Stimulated activated CD4-positive, alpha-beta T cell treated with anti-CD3 and anti-CD28 coated beads, Interleukin-2, amount 100 ng/mL, for 4 hours (primary cell): ENCODE measurements at places on chromosomes 13 and 19.
A peak's percentile ranks its signal among the peaks of the same experiment; 100 is the strongest.

DNA sequence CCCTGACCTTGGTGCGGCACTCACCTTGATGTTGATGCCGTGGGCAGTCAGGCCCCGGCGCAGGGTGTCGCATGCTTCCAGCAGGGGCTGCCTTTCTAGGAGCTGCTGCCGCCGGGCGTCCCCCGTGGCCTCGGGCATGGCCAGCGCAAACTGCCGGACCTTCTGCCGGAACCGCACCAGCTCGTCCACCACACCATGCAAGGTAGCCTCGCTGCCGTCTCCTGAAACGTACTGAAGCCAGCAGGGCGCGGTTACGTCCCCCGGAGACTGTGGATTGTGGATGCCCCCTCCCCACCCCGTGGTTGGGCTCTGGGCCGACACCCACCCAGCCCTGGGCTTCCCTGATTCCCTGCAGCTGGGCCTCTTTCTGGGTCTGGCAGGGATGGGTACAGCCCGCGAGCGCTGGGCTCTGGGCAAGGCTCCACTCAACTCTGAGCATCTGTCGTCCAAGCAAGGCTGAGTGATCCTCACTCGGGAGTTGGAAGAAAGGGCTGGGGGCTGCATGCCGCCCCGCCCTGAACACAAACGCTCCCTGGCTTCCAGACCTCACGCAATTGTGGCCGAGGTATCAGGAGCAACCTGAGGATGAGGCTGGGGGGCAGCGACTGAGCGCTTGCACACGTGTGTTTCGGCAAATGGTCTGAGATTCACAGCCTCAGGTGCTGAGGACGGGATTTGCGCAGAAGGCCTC lies 27.1 kb downstream of the NAXD start:
- DNase-seq, result no peak

GRCh38 chr19:20397292-20397691 lies 168.3 kb downstream of the ZNF737 start:
- DNase-seq, result no peak

DNA sequence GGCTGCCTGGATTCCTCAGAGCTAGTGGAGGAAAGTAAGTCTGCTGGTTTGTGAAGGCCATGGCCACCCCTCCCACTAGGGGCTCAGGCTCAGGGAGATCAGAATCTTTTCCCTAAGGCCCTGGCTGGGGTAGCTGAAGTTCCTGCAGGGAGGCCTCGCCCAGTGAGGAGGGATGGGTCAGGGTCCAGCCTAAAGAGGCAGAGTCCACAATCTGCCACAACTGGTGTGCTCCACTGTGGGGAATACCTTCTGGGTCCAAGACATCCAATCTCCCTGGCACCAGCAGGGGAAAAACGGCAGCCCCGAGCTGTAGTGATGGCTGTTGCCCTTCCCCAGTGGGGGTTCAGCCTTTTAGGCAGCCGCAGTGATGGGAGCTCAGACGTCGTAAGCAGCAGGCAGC lies 23.2 kb downstream of the IGFL3 start:
- DNase-seq, result no peak

DNA sequence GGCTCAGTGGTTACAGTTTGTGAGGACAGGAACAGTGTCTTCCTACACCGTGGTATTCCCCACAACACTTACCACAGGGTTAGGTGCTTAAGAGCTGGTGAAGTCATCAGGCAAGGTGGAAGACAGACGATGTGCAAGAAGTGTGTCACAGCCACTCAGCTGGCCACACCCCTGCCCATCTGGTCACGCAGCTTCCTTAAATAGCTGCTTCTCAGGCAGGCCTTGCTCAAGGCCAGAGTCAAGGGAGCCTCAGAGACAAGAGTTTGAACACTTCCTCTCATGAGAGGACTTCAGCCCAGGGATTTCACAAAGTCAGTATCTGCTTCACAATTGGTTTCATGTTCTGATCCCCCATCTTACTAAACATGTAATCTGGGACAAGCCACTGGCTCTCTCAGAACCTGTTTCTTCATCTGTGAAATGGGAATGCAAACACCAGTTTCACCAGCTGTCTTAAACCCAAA lies 80.3 kb upstream of the FRY start:
- DNase-seq, result no peak

DNA sequence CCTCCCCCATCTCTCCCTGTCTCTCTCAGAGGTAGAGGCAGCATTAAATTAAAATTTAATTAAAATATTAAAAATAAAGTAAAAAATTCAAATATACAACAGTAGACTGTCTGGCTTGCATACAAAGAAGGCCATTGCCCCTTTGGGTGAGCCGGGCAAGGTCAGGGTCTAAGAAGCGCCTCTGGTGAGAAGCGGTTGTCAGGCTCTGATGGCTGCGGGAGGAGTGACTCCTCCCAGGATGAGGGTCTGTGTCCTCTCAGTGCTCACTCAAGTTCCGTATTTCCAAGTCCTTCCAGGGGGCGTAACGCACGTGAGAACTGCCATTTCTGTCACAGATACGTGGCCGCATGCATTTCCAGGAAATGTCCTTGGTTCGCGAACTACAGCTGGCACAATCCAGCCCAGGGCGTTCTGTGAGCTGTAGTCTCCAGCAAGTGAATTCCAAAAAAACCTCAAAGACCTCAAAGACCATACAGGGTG lies 737 bp upstream of the ZNF181 start:
- no peak for DNase-seq

DNA sequence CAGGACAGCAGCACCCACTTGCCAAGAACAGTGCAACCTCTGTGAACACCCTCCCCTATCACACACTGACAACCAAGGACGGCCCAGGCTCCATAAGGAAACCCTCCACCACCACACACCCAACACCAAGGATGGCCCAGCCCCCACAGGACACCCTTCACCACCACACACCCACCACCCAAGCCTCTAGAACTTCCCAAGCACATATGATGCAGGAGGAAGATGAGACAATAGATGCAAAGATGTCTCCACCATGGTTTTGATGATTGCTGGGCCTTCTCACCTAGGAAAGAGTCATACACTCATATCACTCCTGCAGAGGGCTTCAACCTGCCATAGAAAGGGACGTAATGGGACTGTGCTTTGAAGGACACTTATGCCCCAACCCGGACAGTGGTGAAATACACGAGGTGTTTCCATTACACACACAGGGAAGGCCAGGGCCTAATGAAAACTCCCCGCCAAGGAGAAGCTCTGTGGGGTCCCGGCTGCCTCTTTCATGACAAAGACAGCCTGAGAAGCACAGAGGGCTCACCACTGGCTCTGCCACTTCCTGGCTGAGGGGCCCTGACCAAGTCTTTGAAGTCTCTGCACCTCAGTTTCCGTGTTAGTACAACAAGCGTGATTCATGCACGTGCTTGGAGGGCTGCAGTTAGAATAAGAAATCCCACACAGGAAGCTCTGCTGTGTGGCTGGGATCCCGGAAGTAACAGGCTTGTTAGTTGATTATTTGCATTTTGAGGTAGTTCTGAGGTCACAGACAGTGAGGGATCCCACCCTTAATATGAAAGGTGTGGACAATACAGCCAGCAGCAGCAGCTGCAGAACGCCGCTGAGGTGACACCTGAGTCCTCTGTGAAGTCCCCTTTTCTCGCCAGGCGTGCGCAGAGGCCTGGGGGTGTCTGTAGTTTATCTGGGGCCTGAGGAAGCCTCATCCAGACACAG lies 61.9 kb upstream of the ATP12A start:
- DNase-seq, result peak; percentile 26

DNA sequence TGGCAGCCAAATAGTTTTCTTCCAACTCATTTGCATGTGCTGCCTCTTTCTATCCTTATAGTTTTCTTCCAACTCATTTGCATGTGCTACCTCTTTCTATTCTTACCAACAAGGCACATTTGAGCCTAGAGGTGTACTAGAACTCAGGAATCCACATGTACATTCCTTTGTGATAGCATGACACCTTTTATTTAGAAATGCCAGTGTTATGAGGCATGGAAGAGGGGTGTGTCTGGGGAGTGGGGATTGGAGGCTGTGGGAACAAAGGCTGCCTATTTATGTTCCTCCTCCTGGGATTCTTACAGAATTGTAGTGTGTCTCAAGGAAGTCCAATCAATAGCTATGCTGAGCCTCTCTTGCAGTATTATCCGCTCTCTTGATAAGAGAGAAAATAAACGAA lies 966.7 kb downstream of the PCDH17 start:
- DNase-seq, result no peak

DNA sequence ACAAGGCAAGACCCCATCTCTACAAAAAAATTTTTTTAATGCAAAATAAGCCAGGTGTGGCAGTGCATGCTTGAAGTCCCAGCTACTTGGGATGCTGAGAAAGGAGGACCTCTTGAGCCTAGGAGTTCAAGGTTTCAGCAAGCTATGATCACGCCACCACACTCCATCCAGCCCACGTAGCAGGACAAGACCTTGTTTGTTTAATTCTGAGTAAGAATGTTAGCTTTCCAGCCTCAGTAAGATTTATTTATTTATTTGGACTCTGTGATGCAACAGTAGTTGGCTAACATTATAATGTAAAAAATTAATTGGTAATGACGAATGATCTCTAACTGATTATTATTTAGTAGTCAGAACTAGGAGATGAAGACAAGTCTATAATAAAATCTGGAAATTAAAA lies 23.3 kb downstream of the N4BP2L2 start:
- DNase-seq, result no peak

GRCh38 chr13:98207416-98207815 lies 30.3 kb upstream of the RNF113B start:
- DNase-seq, result no peak
